Mammary epithelial cell (primary cell): ENCODE measurements at places on chromosomes 5 and 9.

- no peak for DNase-seq
These were observed 52.7 kb downstream of the WNK2 start for GRCh38 chr9:93236541-93237206.

DNA sequence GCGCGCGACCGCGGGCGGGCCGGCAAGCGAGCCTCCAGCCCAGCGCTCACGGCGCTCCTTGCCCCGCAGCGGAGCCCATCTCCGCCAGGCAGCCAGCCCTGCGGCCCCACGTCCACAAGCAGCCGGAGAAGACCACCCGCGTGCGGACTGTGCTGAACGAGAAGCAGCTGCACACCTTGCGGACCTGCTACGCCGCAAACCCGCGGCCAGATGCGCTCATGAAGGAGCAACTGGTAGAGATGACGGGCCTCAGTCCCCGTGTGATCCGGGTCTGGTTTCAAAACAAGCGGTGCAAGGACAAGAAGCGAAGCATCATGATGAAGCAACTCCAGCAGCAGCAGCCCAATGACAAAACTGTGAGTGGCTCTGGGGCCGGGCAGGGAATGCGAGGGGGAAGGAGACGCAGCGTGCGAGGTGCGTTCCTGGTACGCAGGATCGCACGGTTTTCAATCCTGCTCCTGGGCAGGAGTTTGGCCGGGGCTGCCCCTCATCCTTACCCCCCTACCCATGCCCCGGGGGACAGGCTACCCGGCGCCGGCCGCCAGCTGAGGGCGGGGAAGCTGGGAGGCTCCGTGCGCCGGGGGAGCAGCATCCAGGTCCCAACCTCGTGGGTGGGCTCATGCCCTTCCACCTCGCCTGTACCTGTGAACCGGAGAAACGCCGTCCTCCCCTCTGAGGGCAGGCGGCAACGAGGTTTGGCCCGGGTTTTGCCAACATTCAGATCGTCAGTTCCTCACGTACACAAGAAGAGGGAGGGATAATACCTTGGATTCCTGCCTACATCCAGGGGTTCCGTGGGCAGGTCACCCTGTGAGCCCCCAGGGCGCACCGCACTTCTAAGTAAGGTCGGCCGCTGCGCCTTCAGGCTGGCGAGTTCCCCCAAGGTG, 6.6 kb downstream of the ISL1 start:
- no peak for DNase-seq

GRCh38 chr5:159227452-159227851, 18.1 kb upstream of the RNF145 start:
- DNase-seq, result peak; percentile 97

- DNase-seq, result peak; percentile 45
These were observed 1.8 kb upstream of the NTRK2 start for GRCh38 chr9:84667571-84668195.

- DNase-seq, result no peak
These were observed 77.1 kb downstream of the YIPF5 start for GRCh38 chr5:144093400-144093799.

GRCh38 chr5:67032921-67033664, 163.5 kb downstream of the CD180 start:
- no peak for DNase-seq

- no peak for DNase-seq
These were observed 213.5 kb upstream of the TARS1 start for GRCh38 chr5:33227247-33227646.

DNA sequence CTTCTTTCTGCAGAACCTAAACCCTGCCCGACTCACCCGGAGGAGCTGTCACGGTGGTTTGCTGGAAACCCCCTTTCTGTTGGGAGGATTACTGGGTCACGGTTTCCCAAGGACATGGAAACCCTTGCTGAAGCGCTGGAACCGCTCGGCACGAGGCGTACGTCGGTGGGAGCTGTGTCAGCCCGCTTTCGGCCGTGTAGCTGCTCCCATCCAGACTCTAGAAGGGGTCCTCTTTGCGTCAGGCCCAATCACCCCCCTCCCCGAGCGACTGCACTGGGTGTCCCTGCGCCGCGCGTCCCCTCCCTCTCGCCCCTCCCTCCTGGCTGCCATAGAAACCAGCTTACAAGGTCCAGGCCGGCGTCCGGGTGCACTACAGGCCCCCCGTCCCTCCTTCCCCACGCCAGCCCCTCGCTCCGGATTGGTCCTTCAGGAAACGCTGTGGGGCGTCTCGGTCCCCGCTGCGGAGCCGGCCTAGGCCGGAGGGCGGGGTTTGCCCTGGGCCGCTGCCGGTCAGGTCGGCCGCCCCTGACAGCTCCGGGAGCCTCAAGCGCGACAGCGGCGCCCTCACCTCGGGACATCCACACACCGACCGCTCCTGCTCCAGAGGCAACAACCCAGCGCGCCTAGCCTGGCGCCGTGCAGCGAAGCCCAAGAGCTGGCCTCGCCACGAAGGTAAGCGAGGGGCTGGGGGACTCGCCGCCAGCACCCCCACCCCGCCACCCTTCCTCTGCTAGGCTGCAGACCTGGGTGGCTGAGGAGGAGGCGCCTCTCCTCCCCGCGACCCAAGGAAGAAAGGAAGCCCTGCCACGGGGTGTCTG, at the start of gene NIM1K:
Gene NIM1K (plus strand): TSS at position 486 of the 818 bp plus-strand sequence. CDS start 53,551 bp downstream, outside the sequence.
- DNase-seq, result no peak

- no peak for DNase-seq
These were observed 44.0 kb upstream of the LRRC70 start for GRCh38 chr5:62534461-62535236.

- DNase-seq, result no peak
These were observed 193.0 kb downstream of the XRCC4 start for GRCh38 chr5:83270311-83270710.

- no peak for DNase-seq
These were observed 26.1 kb upstream of the IL7R start for GRCh38 chr5:35830587-35830986.

- DNase-seq, result no peak
These were observed 24.9 kb downstream of the TRPM3 start for GRCh38 chr9:71096421-71097108.

DNA sequence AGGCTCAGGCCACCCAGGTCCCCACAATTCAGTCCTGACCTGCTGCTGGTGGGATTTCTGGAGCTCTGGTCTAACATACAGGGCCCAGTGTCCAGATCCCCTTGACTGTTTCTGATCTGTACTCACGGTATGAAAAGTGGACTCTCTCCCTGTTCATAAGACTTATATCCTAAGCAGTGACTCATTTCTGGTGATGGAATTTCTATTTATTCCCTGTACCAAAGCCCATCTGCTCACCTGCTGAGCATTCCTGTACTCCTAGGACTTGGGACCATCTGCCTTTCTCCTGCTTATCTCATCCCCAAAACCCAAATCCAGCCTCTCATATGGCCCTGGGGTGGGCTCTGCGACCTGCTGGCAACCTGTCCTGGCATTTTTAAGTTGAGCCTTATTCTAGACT, 86.6 kb downstream of the APBA1 start:
- DNase-seq, result no peak

DNA sequence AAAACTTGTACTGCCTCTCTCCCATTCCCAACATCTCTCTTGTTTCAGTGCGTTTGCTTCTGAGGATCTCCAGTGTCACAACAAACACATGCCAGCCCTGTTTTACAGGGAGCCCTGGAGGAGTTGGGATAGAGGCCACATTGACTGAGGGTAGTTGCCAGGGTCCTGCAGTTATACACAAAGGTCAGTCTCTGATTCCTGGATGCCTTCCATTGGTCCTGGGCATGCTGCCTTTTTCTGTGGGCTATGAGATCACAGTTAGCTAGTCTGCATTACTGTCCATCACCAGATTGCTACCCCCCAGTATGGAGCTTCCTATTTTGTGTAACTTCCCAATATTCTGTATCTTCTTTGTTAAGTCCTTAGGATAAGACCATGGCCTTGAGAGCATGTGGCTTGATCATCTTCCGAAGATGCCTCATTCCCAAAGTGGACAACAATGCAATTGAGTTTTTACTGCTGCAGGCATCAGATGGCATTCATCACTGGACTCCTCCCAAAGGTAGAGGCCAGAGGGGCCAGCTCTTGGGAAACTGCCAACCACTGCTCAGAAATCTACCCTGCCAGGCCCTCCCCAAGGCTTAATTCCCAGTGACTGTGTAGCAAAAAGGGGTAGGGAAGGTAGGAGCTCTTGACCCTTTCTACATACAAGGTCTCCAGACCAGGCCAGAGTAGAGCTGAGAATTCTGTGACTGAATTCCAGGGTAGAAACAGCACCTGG, 9.5 kb downstream of the NUDT2 start:
- no peak for DNase-seq
